Activated effector memory CD4-positive, alpha-beta T cell treated with Interleukin-2 at 50 U/mL for 16 hours (primary cell): ENCODE measurements at places on chromosomes 5 and 9.
A peak's percentile ranks its signal among the peaks of the same experiment; 100 is the strongest.

DNA sequence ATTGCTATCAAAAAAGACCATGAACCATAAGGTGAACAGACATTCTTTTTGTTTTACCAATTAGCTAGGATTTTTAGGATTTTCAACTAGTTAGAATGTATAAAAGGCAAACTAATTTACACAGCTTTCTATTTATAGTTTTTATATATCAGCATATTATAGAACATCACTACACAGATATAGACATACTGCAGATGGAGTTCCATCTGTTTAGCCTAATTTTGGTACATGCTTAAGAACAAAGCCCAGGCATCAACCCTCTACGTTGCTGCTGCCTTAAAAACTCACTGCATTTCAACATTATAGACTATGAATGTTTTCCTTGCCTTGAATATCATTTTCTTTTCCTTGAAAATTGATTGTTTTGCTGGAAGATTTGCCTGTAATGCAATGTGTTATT is 2227.5 kb upstream of the C9orf72 start:
- DNase-seq = no peak

GRCh38 chr9:104783588-104783987 is 19.7 kb downstream of the NIPSNAP3B start:
- DNase-seq = no peak

GRCh38 chr5:156396830-156397081 is 69.8 kb downstream of the SGCD start:
- DNase-seq = no peak

- no peak for DNase-seq
Observed at GRCh38 chr9:127972236-127972871, 8.4 kb downstream of the EEIG1 start.

- DNase-seq = no peak
Observed at GRCh38 chr5:89407054-89407453, 524.1 kb upstream of the MEF2C start.

DNA sequence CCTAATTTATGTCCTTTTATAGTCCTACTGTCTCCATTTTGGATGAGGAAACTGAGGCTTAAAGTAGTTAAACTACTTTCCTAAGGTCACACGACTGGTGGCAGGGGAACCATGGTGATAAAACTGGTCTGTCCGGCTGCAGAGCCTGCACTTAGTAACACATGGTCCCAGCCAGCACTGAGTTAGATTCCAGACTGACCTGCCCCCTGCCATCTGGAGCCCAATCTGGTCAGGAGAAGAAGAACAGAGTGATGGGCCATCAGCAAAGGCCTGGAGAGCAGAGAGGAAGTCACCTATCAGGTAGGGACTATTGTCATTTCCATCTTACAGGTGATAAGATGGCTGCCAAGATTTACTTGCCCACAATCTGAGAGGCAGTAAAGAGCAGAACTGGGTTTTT is 86.6 kb upstream of the SLC25A48 start:
- DNase-seq = no peak

- no peak for DNase-seq
Observed at GRCh38 chr9:107308461-107308860, 25.4 kb downstream of the RAD23B start.

DNA sequence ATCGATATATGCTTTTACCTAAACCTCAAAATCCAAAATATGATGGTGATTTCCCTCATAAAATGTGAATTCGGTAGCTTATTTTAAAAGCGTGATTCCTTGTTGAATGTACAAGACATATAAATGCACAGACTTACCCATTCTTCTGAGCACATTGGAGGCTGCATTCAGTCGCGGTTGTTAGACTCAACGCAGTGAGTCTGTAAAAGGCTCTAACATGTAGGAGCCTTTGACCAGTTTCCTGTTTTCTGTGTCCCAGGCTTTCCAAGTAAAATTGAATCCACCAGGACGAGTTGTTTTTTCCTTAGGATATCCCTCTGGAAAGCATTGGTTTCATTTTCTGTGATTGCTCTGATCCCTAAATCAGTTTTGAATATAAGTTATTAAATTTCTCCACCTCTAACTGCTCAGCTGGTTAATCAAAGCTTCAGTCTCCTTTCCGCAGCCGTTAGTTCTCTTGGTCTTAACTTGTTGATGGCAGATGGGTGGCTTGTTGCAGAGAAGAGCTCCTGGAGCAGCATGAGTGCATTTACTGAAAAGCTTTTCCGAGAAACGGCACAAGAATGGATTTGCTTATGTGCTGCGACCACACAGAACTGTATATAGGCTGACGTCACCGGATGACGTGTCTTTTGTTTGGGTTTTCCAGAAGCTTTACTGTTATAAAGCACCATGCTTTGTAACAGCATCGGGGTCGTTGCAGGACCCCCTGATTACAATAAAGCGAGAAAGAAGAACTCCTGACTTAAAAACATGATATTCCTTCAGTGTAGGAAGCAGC is at the start of gene LRRTM2:
LRRTM2 (minus strand) TSS at position 565 of the 781 bp plus-strand sequence; CDS start at position 141, 424 bp downstream.
- DNase-seq = no peak

- no peak for DNase-seq
Observed at GRCh38 chr5:152058267-152058666, 133.6 kb upstream of the GLRA1 start.

DNA sequence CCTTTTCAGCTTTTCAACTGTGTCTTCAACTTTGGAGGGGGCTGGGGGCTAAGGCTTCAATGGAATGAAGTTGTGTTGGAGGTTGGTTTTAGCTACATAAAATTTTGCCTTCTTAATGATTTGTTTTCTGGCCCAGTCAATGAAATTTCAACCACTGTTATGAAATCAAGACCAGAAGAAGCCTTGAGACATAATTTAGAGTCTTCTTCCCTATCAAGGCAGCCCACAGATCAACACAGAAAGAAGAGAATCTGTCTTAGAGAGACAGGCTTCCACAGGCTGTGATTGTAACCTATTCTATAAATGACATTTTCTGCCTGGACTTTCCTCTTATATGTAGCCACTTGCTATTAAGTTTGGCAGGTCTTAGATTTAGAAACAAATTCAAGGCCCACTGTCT is 46.5 kb upstream of the ZSWIM6 start:
- DNase-seq = no peak

GRCh38 chr9:22374051-22374450 is 72.6 kb upstream of the DMRTA1 start:
- no peak for DNase-seq

DNA sequence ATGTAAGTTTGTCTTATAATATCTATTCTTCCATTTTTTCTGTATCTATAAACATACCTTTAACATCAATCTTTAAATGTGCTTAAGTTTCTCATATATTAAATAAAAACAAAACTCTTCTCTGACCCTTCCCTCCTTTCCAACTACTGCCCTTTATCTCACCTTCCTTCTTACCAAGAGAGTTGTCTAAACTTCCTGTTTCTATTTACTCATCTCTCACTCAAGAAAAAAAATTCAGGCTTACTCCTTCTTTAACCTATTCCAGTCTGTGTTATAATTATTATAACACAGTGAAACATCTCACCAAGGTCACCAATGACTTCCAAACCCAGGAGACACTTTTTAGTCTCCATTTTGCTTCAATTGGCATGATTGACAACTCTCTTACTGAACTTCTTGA is 140.9 kb downstream of the CCDC171 start:
- DNase-seq = no peak

GRCh38 chr9:89361816-89362646 is 43.7 kb downstream of the SECISBP2 start:
- DNase-seq = no peak

- peak; percentile 79 for DNase-seq
Observed at GRCh38 chr5:177403792-177404640, 3.6 kb upstream of the PFN3 start.

- DNase-seq = no peak
Observed at GRCh38 chr5:169248550-169248949, 52.4 kb downstream of the SLIT3 start.

GRCh38 chr9:110244616-110245015 is 11.7 kb downstream of the TXN start:
- no peak for DNase-seq

GRCh38 chr5:97550164-97550563 is 367.1 kb upstream of the RIOK2 start:
- DNase-seq = no peak

DNA sequence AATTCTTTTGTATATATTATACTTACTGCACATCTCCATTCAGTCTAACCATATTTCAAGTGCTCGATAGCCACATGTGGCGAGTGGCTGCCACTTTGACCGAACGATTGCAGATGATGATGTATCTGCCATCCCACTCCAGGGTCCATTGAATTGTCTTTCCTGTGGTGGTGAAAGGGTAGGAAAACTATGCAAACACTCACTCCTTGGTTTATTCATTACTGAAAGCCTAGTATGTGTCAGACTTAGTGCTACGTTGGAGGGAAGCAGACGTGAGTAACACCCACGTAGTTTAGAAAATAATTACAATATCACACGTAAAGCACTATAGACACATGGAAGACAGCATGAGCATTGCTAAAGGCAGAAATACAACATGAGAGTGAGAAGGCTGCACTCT is 353.7 kb downstream of the CSNK1G3 start:
- DNase-seq = no peak

GRCh38 chr9:12554636-12555035 is 138.5 kb upstream of the TYRP1 start:
- no peak for DNase-seq

GRCh38 chr9:69627281-69627680 is 44.9 kb downstream of the APBA1 start:
- no peak for DNase-seq

- DNase-seq = no peak
Observed at GRCh38 chr5:654071-654778, 38.9 kb downstream of the TPPP start.

- no peak for DNase-seq
Observed at GRCh38 chr5:79173626-79174025, 62.0 kb downstream of the BHMT start.

DNA sequence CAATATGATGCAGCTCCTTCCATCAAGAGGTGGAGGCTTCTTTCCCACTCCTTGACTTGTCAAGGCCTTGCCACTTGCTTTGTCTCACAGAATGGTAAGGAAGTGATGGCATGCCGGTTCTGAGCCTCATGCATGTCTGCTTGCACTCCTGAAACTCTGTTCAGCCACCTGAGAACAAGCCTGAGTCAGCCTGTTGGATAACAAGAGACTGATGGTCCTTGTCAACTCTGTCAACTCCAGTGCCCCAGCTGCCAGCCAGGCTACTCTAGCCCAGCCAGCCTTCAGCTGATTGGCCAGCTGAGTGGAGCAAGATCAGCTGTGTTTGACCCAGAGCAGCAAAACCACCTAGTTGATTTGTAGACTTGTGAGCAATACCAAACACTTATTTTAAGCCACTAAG is 4.4 kb upstream of the TENT4A start:
- DNase-seq = no peak

GRCh38 chr5:1524799-1525623 is 1.3 kb upstream of the LPCAT1 start:
- DNase-seq = no peak

DNA sequence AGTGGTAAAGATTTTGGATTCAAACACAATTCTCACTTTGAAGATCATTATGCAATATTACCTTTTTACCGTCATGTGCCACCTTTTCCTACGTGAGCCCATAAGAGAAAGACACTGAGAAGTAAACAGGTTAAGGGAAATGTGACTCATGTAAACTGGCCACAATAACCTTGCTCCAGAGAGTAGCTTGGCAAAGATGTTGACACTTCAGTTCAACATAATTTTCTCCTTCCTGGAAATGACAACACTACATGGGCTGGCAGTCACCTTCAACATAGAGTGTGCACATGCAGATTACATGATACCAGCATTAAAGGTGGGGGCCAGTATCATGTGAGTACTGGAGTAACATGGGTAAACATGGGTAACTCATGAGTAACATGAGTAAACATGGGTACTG is 141.9 kb downstream of the CDK5RAP2 start:
- no peak for DNase-seq

DNA sequence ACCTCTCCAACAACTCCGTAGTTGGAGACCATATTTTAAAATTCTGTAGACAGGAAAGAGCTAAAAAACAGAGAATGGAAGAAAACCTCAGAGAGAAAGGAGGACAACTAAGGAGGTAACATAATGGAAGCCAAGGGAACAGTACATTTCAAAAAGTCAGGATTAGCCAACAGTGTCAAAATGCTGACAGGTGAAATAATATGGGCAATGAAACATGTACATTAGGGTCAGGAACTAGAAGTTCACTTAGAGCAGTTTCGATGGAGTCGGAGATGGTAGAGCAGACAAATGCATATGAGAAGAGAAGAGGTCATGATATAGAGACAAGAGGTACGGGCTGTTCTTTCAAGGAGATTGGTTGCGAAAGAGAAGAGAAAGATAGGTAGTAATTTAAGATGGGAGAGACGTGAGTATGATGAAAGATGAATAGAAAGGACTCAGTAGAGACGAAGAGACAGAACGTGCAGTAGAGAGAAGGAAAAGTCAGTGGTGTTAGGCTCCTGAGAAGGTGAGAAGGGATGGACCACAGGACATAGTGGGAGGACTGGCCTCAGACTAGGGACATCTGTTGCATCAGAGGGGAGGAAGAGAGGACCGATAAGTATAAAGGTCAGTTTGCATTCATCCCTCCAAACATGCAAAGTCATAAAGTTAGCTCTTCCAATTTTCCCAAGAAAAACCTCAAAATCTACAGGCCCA is 25.6 kb downstream of the NRG2 start:
- DNase-seq = no peak

DNA sequence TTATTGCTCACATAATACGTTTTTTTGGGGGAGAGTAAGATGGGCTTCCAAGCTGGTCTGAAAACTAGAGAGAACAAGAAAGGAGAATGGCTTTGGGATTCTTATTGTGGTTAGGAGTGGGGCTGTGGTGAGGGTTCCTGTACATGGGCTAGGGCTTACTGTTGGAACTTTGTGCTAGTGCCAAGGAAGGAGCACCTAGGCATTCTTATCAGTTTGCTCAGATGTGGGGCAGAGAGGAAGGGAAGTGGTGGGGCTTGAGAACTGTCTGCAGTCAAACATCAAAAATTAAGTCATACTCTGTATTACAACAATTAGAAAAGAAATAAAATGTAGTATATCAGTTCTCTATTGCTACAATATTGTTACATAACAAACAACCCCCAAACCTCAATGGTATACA is 4.0 kb upstream of the THBS4 start:
- DNase-seq = no peak

GRCh38 chr5:150146862-150147601 is 8.6 kb downstream of the PDGFRB start:
- no peak for DNase-seq

GRCh38 chr9:88880199-88880598 is 111.1 kb upstream of the S1PR3 start:
- no peak for DNase-seq
